Cortex of kidney (tissue), 1 donor: ENCODE measurements at places on chromosomes 6 and 20.

GRCh38 chr6:139475241-139475640, 100.8 kb upstream of the CITED2 start:
- DNase-seq = no peak

- no peak for DNase-seq
Measured at GRCh38 chr6:160135907-160136655, 14.5 kb downstream of the SLC22A1 start.

GRCh38 chr20:43572891-43573290, 14.1 kb downstream of the SGK2 start:
- no peak for DNase-seq

DNA sequence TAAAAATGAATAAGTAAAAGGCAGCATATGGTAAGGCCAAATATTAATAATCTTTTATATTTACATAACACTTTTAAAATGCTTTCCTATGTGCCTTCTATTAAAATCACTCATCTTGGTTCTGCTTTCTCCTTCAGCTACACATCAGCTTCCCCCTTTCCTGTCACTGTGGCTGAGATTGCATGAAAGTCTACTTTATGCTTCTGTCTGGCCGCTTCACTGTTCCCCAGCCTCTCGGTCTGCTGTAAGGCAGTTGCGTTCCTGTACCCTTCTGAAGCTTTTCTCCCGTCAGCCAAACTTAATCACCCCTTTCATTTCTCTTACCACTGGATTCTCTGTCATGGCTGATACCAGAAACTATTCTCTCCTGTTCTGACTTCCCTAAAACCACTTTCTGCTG, 34.6 kb downstream of the SOX4 start:
- DNase-seq = no peak

DNA sequence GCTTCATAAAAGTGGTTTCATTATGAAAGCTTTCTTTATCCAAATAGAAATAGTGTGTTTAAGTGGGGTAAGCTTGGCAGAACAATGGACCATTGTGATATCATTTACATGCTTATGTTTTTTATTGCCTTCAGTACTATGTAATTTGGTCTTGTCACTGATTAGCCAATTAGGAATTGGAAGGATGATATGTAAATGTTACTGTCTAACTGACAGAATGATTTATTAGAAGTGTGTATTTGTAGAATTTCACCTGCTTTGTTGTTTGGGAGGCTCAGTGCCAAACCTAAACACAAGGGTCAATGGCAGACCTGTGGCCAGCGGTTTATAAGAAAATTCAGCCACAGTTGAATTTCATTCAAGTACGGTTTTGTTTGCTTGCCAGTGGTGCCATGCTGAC, 39.0 kb downstream of the AIG1 start:
- DNase-seq = no peak

GRCh38 chr20:11891776-11892545, 25.7 kb upstream of the BTBD3 start:
- DNase-seq = no peak

- no peak for DNase-seq
Measured at GRCh38 chr20:2219481-2220006, 76.3 kb upstream of the TGM3 start.

DNA sequence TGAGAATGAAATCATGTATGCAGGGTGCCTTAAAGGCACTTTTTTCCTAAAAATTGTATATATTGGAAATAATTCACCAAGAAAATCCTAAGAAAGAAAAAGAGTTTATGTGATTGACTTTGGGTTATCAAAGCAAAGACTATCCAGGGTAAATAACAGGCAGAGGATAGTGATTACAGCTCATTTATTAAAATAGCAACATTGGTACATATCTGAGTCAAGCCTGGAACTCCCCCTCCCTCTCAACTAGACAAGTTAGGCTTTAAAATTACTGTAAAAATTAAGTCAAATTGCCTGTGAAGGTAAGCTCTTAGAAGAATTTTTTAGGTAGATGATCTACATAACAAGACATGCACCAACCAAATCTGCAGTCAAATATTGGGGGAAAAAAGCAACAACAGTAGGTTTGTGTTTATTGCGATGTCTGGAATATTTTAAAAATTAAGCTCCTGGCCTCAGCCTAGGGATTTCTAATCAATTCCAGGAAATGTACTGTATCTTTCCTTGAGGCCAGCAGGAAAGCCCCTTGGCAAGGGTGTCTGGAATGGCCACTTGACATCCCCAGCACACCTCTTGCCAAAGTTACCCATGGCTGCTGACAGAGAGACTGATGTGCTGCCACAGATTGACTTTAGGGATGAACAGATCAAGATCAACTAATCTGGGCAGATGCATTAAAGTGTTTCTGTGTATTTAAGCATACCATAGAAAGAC, 31.2 kb upstream of the HBS1L start:
- no peak for DNase-seq

DNA sequence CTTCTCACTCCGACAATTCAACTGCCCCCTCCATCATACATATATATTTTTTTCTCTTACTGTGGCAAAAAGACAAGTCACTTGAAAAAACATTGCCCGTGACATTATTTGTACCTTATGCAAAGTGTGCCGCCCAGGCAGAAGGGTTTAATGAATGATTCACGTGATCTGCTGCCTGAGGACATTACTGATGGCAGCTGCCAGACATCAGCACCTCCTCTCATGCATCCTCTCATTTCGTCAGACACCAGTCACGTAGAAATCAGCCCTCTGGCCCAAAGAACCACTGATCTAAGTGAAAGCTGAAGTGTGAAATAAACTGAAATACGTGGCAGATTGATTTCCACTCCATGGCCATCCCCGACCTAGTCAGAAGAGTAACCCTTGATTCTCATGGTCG, 218.8 kb upstream of the PDE10A start:
- no peak for DNase-seq

DNA sequence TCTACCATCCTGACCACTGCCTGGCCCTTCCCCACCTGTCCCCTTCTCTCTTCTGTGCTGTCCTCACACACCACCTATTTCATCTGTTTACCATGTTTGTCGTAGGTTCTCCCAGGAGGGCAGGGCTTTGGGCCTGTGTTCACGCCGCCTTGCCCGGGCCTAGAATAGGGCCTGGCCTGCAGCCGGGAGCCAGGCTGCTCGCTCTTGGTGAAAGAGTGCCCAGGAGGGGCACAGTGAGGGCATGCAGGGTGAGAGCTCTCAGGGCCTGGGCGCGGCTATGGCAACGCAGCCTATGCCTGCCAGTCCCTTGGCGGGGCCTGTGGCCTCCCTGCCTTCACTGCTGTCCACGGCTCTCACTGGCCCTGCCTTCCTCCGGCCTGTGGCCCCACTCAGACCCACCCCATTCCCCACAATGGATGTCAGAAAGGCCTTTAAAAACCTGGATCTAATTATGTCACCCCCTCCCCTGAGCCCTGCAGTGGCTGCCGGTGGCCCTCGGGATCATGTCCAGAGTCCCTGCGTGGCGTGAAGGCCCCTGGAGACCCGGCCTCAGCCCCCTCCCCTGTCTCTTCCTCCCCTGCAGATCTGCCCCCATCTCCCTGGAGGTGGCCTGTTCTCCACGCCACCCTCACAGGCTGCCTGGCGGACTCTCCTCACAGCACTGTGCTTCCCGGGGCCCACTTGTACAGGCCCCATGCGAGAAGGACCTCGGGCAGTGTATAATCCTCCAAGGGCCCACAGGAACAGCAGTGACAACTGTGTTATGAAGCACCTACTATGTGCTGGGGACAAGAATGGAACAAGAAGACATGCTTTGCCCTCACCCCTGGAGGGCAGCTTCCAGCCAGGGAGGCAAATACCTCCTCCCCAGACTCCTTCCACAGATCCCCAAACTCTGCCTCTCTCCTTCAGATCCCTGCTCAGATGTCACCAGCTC, 22.9 kb upstream of the NOL4L start:
- DNase-seq = no peak

DNA sequence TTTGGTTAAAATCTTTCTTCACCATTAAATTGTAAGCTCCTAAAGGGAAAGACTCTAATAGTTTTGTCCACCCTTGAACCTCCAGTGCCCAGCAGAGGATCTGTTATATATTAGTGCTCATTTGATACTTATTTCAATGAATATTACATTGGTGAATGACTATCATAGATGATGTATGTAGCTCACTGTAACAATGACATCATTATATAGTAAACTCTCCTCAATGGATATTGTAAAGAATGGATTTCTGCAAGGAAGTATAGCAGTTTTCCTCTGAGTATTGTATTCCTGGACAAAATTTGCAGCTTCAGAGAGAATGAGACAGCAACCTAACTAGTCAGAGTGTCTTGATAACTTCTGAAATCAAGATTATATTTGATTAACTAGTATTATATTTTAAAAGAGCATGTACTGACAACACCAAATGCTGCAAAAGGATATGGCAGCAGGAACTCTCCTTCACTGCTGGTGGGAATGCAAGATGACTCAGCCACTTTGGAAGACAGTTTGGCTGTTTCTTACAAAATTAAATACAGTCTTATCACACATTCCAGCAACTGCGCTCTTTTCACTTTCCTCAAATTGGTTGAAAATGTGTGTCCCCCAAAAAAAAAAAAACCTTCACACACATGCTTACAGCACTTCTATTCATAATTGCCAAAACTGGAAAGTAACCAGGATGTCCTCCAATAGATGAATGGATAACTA, 189.8 kb upstream of the OPRM1 start:
- no peak for DNase-seq

DNA sequence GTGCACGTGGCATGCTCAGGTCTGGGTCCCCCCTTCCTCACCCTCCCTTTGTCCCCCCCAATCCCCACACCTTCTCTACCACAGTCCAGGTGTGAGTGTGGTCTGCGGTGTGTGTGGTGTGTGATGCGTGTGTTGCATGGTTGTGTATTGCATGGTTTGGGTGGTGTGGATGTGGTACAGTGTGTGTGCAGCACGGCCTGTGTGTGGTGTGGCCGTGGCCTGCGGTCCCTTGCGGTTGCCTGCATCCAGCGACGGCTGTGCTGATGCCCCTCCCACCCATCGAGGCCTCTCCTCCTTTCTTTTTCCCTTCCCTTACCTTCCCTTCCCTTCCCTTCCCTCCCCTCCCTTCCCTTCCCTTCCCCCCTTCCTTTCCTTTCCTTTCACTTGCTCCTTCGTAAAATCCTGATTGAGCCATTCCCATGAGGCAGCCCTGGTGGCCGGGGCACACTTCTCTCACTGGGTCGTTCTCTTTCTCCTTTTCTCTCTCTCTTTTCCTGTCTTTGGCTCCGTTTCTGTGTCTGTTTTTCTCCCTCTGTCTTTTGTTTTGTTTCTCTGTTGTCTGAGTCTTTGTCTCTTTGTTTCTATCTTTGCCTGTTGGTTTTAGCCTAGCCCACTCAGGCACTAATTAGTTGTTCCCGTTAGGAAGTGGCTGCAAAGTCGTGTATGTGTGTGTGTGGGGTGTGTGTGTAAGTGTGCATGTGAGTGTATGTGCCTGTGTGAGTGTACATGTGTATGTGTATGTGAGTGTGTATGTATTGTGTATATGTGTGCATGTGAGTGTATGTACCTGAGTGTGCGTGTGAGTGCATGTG, 65.7 kb downstream of the SRC start:
- no peak for DNase-seq

DNA sequence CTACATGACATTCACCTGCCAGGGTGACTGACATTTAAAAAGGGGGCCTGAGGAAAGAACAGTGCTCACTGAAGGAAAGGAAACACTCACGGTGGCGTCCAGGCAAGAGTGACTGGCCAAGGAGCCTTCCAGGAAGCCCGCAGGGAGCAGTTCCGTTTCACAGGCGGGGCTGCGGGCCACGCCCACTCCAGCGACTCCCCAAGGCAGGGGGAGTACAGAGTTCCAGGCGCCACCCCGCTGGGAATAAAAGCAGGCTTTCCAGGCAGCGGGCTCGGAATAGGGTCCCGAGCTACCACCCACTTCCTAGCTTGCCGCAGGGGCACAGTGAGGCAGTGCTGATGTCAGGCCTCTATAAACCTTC, 34.2 kb downstream of the PKIG start:
- no peak for DNase-seq

GRCh38 chr6:23350752-23351453, 775.1 kb upstream of the NRSN1 start:
- no peak for DNase-seq

DNA sequence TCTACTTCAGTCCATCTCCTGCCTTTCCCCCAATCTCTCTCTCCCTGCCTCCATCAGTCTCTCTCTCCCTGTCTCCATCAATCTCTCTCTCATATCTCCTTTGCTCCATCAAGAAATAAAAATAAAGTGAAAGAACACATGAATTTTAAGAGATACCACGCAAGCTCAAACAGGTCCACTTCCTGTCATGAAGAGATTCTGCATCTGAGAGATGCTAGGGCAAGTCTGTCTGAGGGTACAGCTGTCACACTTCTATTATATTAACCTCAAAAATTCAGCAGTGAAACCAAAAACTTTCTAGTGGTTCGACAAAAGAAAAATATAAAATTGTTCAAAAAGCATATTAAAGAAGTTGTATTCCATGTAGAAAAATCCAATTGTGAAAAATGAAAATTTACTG, 296.8 kb upstream of the RSPO3 start:
- DNase-seq = no peak

GRCh38 chr20:5767493-5768098, 17.4 kb downstream of the SHLD1 start:
- DNase-seq = no peak

DNA sequence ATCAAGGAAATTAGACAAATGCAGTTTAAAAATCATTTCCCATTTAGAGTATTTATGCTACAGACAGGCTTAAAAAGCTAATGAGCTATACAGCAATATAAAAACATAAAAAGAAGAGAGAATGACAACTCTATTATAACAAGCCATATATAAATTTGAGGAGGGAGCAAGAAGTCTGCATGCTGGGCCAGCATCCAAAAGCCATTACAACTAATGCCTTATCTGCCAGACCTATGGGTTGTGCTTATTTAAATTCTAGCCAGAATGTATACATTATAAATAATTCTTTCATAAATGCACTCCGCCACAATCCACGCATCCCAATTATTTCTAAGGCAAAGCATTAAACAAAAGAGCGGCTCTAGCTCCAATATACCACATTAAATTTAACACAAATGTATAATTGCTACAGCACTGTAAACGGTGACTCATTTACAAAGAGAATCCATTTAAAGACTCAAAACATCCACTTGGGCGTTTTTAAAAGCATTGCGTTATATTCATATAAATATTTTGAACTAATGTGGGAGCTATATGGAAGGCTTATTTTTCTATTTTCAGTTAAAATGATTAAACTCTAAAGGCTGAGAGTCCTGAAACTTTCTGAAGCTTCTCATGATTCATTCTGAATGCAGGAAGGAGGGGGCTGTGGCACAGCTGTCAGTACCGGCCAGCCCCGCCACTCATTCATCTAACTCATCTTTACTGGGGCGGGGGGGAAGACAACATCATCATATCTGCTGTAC, 37.7 kb upstream of the RAB22A start:
- DNase-seq = no peak

DNA sequence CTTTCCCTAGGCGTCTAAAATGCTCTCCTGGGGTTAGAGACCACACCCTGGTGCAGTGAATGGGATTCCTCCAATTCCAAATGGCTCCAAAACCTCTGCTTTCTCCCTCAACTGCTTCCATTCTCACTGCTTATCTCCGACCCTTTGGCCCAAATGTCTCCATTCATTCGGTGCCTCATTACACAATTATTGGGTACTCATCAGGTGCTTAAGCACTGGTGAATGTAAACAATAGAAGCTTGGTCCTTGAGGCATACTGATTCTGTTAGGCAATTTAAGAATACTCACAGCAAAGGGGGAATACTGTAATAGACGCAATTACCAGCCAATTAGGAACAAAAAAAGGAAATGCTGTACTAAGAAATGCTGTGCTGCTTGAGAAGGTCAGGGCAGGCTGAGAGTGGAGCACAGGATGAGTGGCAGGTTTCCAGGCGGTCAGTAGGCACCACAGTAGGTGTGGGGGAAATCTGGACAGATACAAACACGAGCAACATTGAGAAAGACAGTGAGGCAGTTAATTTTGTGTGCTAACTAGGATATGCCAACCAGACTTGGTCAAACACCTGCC, 23.0 kb downstream of the GMDS start:
- DNase-seq = no peak
